ENCODE measurements at places on chromosomes 5 and 9.
A peak's percentile ranks its signal among the peaks of the same experiment; 100 is the strongest.

DNA sequence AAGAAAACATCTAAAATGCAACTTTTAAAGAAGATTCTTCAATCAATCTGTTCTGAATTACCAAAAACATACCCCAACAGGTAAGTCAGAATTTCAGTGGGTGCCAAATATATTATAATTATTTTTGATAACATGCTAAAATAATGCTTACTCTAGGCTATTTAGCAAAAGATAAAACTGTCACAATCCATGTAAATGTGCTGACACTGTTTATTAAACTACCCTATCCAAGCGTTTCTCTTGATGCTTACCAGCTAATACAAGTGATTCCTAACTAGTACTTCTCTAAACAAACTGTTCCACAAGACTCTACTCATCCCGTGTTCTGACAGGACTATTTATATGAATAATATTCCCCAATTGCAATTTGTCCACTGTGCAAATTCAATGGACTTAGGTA lies 236.7 kb downstream of the BNC2 start:
- no peak for DNase-seq

DNA sequence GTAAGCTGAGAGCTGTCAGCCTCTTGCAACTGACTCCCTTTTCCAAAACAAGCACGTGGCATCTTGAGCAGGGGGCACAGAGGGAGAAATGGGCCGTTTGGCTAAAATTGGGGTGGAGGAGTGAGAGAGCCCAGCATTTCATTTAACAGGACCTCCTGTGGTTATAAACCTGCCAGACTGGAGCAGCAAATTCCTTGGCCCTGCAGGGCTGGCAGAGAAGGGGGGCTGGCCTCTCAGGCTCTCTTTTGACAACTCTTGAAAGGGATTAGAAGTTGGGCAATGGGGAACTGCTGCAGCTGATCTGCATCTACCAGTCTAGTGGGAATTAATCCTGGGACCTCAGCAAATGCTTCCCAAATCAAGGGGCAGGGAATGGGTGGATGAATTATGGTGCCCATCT lies 7.2 kb upstream of the POU4F3 start:
- no peak for DNase-seq

DNA sequence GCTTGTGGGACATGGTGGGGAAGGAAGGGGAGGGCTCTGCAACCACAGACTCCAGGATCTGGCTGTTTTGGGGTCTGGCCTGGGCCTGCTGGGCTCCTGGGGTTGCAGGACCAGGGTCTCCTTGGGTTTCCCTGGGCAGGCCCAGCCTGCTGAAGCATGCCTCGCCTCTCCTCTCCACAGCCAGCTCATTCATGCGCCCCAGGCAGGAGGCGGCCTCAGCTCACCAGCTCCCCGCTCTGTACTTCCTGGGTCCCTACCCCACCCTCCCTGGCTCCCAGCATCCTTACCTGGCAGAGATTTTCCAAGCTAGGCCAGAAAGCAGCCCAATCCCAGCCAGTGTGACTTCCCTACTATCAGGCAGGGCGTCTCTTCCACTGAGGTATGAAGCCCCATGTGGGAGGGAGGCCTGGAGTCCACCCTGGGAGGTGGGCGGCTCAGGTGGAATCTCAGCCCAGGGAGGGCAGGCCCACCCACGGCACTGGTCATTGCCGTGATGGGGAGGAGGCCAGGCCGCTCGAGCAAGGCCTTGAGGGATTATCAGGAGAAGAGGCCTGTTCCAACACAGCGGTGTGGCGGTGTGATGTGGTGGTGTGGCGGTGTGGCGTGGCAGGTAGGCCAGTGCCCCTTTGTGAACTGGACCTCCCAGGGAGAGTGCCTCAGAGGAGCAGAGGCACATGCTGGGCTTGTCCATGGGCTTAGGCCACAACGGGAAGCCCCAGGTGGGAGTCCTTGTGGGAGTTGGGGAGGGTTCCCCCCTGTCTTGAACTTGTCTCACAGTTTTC lies 103.4 kb downstream of the DAB2IP start:
- DNase-seq = no peak

GRCh38 chr5:164184158-164184557 lies 678.7 kb downstream of the MAT2B start:
- DNase-seq = no peak

DNA sequence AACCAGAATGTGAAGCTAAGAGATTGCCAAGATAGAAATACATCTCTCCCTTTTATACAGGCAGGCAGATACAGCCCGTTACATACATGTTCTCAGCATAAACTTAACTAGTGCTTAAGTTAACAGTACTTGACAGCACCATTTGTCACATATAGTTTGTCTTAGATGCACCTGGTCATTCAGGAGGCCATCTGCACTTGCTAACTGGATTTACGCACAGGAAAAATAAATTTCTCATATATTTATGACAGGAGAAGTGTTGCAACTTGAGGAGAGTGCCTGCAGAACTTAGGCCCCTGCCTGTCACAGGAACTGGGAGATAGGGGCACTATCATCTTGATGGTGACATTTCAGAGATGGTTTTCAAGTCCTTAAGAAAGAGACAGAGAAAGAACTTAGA lies 1462.1 kb upstream of the CDH9 start:
- DNase-seq = no peak

DNA sequence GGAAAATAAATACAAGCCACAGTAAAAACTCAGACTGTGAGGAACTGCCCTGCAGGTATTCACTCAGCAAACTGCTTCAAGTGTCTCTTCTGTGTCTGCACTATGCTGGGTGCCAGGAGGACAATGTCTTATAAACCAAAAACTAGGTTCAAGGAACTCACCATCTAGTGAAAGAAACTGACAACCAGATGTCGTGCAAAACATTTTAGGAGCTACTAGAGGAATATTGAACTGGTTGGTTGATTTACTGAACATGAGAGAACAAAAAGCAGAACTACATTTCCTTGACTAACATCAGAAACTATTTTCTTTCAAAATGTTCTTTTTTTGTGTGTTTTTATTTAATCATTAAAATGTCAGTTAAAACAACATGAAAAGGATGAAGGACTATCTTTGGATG lies 35.2 kb downstream of the ZNF366 start:
- DNase-seq = no peak

DNA sequence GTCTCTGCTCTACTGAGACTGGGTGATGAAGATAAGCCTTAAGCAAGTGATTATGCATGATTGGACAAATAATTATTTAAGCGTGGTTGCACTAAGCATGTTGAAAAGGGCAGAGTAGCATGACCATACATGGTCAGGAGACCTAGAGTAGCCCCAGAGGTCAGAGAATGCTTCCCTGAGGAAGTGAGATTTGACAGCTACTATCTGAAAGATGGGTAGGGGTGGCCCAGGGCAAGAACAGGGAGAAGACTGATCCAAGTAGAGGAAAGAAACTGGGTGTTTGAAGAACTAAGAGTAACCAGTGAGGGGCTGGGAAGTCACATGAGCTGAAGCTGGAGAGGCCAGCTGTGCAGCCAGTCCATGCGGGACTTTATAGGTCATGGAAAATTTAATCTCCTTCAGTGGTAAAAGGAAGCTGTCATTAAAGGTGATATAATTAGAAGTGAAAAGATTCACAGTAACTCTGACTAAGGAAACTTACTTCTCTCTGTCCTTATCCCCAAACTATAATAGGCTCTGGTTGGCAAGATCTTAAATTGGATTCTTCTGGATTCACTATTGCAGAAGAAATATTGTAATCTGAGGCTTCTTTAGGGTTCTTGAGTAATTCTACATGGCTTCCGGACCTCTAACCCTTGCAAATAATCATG lies 35.2 kb downstream of the YIPF5 start:
- no peak for DNase-seq

DNA sequence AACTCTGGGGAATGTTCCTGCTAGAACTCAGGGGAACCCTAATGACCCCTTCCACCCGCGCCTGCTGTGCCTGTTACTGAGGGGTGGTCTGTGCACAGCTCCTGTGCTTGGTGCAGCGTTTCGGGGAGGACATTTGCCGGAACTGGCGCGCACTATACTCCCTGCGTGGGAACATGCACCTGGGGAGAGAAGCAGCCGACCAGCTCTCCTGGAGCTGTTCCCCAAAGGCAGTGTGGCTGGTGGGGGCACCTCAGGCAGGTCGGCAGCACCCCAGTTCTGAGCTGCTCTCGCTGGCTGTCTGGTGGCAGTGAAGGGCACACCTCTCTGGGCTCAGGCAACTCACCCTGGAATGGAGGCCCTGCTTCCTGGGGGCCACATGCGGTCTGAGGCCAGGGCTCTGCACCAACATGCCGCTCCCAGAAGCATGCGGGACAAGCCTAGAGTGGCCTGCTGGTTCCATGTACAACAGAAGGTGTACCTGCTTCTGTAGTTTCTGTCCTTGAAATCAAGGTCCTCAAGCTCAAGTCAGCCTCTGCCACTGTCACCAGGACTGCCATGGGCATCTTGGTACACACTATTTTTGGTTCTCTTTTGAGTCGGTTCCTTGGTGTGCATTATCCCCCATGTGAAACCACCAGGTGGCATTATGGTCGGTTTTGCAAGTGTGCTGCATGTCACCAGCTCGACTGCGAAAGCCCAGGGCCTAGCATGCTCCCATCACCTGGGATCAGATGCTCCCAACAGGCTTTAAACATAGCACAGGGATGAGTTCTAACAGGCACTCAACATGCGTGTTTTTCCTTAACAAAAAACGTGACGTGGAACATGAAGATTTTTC lies 7.8 kb upstream of the MRNIP start:
- peak; percentile 38 for DNase-seq

DNA sequence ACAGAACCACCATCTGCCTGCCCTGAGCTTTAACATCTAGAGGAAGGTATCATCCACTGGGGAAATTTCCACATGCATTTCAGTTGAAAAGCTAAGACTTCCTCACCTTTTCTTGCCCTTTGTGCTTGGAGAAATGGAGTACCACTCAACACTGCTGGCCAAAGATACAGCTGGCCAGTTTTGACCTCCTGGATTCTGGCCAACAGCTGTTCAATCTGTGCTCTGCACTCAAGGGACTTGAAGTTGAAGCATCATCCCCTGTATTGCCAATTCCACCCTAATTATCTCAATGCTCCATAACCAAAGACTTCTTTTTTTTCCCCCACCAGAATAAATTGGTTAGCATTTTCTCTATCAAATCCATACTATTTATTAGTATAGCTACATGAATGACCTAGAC lies 70.4 kb upstream of the PRDM9 start:
- DNase-seq = no peak

GRCh38 chr5:5752844-5753243 lies 330.4 kb downstream of the ICE1 start:
- no peak for DNase-seq

- DNase-seq = no peak
Observed at GRCh38 chr5:155773680-155774079, 553.3 kb upstream of the SGCD start.

DNA sequence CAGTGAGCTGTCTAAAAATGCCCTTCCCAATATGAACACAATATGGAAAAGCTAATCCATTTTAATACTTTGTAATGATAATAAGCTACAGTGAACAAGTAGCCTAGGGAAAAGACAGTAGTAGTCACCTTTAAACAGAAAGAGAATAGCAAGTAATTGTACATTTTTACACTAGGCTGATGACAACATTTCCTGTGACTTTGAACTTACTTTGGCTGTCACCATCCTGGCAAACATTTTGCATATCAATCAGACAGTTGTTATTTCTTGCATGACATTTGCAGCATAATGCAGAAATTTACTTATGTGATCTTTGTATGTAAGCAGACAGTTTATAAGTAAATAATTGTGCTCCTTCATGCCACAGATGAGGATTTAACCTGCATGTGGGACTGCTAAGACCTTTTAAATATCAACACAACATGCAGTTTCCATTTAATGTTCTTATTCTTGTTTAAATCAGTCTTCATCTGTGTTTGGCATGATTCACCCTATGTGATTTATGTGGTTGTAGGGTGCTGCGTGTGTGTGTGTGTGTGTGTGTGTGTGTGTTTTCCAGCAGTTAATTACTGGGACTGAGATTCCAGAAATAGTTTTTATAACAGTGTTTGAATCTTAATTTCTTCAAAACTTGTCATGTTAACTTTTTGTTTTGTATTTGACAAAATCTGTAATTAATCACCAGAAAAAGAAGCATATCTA lies 997.1 kb upstream of the ARRDC3 start:
- DNase-seq = no peak

DNA sequence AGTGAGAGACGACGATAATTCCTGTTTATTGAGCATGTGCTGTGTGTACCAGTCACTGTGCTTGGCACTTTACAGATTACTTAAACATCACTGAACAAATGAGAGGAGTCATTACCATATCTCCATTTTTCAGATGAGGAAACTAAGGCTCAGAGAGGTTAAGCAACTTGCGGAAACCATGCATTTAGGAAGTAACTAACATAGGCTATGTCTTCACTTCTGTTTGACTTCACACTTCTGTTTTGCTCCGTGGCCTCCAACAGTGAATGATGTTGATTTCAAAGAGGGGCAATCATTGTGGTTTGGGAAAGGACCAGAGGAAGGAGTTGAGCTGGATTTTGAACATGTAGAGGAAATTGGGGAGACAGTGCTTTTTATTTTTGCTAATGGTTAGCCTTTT lies 16.7 kb downstream of the GCNT1 start:
- DNase-seq = no peak

- DNase-seq = no peak
Observed at GRCh38 chr5:171480239-171480638, 60.8 kb downstream of the FGF18 start.

GRCh38 chr5:129856325-129856724 lies 47.9 kb upstream of the CHSY3 start:
- no peak for DNase-seq

DNA sequence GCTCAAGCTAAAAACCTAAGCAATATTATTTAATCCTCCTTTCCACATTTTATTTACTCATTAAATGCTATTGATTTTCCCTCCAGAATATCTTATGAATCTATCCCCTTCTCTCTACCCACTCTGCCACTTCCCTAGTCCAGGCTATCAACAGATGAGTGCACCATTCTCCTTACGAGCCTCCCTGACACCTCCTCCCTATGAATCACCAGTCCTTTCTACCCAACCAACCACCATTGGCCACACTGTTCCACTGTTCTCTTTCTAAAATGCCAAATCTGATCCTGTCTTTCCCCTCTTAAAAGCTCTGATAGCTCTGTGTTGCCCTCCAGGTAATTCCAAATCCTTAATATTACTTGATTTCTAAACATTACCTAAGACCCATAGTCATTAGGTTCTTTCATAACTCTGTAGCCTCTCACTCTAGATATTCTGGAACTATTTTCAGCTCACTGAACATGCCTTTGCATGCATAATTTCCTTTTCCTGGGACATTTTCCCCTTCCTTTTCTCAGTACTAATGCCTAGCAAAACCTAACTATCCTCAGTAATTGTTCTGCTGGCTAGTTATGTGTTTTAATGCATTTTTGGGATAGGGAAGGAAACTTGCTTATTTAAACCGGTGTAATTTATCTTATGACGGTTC lies 126.3 kb downstream of the UNC13B start:
- no peak for DNase-seq

GRCh38 chr9:127767909-127768331 lies 10.5 kb downstream of the SH2D3C start:
- no peak for DNase-seq

GRCh38 chr5:176803068-176803942 lies 7.1 kb upstream of the UNC5A start:
- no peak for DNase-seq

DNA sequence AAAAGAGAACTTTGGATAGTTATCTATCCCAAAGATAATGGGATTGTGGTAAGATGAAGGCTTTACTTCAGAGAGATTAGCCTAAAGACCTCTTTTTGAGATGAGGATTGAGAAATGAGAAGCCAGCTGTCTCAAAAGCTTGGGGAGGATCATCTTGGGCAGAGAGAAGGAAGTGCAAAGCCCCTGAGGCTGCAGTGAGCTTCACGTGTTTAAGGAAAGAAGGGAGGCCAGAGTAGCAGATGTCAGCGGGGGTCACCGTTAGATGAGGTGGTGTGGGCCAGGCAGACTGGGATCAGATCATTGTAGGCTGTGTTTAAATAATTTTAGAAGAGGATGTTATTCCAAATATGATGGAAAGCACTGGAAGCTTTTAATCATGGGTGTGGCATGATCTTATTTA lies 270.1 kb downstream of the ARHGEF28 start:
- DNase-seq = no peak

Data from stimulated activated CD8-positive, alpha-beta memory T cell treated with anti-CD3 and anti-CD28 coated beads, Interleukin-4, amount 100 ng/mL, for 48 hours (primary cell).